ENCODE measurements at places on chromosomes 6 and 20.

GRCh38 chr20:2387180-2387577 lies 6.5 kb downstream of the TGM6 start:
- DNase-seq, result peak; percentile 51

DNA sequence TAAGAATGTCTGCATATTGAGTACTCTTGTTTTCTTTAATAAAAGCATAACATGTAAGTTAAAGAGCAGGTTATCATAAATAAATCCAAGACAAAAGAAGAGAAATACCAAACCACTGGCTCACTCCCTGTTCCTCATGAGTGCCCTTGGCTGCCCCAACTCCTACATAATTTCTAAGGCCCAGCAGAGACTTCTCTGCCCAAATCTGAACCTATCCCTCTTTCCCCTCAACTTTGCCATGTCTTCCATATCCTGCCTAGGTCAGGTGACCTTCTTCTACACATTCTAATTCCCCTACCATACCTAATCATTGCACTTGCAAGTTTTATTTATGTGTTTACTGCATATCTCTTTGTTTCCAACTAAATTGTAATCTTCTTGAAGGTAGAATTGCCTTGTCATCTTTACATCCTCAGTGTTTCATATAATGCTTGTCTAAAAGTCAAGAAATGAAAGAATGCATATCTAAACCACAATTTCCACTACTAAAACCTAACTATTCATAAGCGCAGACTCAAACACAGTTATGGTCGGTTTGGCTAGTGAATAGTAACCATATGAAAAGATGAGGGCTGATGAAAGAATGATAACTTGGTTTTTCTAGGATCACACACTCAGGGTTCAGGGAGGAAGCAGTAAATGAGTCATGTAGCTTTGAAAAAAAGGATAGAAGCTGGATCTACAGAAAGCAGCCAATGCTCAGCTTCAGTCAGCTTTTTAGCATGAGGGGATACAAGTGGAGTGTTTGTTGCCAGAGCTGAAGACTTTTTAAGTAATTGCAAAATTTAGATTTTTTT lies 53.3 kb upstream of the EYA4 start:
- DNase-seq, result no peak

DNA sequence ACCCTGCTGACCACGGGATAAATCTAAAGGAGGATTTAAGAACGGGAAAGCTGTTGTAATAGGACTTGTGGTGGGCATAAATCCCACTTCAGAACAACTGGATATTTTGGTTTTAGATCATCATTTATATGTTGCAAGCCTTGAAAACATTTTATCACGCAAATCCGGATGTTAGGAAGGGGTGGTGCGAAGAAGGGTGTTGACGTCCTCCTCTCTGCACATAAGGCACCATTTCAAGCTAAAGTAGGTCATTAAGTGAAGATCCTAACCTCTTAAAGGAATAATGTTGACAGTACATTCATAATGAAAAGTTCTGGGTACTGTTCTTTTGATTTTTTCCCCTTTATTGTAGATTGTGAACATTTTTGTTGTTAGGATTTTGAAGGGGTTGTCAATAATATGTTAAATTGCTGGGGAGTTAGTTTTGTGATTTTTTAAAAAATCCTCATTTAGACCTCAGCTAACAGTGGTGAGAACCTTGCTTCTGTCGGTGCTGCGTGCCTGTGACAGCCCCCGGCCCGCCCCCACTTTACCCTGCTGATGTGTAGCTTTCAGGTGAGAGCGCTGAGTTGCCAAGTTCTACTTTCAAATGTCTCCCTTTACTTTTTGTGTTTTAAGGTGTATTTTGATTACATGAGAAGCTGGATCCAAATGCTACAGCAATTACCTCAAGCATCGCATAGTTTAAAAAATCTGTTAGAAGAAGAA lies 88.8 kb downstream of the MAP3K4 start:
- DNase-seq, result no peak

DNA sequence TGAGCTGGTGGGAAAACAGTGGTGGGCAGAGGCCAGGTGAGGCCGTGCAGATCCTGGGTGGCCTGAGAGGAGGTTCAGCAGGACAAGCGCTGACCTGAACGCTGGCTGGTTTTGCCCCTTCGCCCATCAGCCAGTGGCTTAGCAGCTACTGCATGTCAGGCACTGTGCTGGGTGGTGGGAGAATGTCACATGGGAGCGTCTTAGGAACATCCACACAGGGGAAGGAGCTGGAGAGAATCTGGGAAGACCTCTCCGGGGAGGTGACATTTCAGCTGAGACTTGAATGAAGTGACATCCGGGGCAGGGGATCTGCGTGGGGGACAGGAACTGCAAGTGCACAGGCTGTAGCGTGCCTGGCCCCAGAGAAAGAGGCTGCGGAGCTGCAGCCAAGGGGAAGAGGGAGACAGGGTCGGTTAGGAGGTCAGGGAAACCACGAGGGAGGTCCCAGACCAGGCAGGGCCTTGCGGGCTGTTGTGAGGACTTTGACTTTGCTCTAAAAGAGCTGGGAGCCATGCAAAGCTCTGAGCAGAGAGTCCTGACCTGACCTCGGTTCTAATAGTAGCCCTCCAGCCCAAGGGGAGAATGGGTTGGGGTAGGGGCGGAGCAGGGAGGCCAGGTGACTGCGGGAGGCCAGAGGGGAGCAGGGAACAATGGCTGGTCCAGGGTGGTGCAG lies 156.8 kb upstream of the PTPN1 start:
- no peak for DNase-seq

DNA sequence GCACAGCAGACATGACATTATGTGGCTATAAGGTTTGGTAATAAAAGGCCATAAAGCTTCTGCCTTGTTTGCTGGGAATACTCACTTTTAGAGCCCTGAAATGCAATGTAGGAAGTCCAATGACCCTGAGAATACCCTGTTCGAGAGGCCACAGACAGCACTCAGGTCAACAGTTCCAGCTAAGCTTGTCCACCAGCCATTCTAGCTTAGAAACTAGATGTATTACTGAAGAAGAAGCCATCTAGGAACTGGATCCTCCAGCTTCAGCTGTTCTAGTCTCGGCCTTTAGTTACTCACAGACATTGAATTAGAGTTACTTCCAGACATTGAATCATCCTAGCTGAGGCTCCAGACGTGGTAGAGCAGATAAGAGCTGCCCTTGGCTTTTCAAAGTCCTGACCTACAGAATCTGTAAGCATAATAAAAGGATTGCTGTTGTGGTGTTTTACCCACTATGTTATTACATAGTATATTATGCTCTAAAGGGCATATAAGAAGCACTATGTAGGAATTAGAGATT lies 84.9 kb downstream of the MMS22L start:
- DNase-seq, result no peak

- no peak for DNase-seq
Measured at GRCh38 chr20:58233393-58233792, 4.9 kb upstream of the ANKRD60 start.

- no peak for DNase-seq
Measured at GRCh38 chr6:18215436-18215835, 48.9 kb downstream of the DEK start.

DNA sequence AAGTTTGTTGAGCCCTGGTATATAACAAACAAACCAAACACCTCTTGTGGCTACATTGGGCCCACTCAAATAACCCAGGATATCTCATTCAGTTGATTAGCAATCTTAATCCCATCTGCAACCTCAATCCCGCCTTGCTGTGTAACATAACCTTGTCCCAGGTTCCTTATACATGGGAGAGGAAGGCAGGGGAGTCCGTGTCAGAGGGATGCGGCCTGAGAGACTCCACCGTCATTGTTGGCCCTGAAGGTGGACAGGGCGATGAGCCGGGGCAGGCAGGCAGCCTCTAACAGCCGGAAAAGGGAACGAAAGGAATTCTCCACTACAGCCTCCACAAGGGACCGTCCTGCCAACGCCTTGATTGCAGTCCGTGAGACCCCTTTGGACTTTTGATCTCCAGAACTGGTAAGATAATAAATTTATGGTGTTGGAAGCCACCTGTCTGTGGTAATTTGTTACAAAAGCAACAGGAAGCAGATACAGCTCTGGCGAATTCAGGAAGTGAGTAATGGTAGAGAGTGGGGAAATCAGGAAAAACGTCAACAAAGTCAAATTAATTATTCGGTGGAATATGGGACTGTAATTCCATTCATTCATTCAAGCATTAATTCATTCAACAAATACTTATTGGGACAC lies 124.5 kb upstream of the SALL4 start:
- no peak for DNase-seq

- DNase-seq, result no peak
Measured at GRCh38 chr6:84455511-84456029, 228.1 kb upstream of the CEP162 start.

- peak; percentile 25 for DNase-seq
Measured at GRCh38 chr6:80165143-80165542, 58.7 kb downstream of the BCKDHB start.

- DNase-seq, result no peak
Measured at GRCh38 chr20:48205786-48206185, 420.5 kb upstream of the SULF2 start.

DNA sequence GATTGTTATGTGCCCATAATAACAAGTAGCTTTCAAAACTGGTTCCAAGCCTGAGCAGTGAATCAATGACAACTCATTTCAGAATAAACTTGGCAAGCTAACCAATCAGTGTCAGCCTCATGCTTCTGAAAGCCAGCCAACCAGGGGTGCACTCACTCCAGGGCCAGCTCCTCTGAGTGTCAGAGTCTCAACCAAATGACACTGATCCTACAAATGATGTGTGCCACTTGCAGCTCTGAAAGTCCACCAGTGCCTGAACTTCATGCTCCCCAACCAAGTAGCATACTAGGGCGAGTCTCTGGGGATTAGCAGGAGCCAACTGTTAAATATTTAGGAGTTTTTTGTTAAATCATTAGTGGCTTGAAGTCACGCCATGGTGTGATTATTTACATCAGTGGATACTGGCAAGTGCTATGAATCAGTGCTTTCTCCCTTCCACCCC lies 4.5 kb downstream of the IYD start:
- DNase-seq, result no peak

DNA sequence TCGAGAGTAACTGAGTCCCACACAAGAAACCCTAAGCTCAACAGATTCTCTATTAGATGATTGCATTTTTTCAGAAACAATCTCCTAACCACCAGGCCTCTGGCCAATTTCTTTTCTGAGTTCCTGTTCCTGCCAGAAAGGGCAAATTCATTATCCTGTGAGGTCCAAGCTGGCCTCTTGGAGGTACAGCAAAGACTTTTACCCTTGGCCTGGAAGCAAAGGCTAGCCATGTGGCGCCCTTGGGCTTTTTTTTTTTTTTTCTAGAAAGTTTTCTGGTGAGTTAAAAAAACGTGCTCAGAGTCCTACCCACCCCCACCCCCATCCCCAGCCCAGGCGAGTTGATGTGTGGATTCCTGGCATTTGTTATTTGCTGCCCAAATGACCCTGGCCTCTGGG lies 59.0 kb upstream of the EEF1A1 start:
- DNase-seq, result no peak

DNA sequence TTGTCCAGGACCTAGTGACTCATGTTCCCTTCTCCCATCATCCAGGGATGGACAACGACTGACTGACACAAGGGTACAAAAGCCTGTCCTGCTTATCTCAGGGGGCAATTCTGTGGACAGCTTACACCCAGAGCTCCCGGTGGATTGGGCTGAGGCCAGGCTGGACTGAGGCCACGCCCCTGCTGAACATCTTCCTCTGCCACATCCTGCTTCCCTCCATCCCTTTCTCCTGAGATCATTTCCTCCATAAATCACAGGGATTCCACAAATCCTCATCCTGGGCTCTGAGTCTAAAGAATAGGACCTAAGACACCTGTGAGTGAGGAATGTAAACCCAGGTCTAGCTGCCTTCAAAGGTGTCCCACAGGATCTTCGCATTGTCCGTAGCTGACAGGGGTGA lies 30.4 kb upstream of the RNF24 start:
- DNase-seq, result no peak

DNA sequence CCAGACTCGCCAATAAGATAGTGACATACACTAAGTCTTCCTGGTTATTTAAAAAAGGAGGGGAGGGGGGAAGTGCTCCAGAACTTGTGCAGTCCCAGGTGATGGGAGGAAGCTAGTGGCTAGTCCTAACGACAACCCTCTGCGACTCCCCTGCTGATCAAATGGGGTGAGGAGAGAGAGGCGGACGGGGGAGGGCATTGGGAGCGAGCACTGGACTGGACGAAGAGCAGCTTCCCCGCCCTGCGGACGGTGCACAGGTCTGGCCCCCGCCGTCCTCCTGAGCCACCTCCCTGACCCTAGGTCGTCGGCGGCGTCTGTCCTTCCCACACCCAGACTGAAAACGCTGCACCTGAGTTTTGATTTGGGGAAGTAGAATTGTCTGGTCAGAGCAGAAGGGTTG lies 2.2 kb upstream of the OLIG3 start:
- no peak for DNase-seq

GRCh38 chr6:21885532-21886114 lies 292.1 kb downstream of the SOX4 start:
- no peak for DNase-seq

GRCh38 chr6:2196079-2196679 lies 49.2 kb downstream of the GMDS start:
- DNase-seq, result peak; percentile 7

DNA sequence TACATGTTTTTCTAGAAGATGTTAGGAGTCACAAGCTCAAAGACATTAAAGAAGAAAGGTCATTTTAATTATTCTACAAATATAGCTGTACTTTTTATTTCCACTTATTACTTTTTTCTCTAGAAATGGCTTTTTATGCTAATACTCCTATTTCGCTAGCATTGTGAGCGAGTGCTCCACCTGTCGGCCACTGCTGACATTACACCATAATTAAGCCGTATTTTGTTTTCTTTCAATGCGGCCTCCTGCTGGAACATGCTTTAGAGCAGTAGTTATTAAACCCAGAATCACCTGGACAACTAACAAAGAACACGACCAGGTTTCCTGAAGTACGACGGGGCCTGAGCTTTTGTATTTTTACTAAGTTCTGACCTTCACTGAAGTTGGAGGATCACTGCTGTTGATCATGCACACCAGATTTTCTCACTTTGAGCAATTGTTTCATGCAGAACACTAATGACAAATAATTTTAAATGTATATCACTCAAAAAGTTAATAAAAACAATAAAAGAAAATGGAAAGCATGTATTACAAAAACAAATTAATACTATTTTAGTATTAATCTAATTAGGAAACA lies 74.1 kb upstream of the PAK5 start:
- no peak for DNase-seq

DNA sequence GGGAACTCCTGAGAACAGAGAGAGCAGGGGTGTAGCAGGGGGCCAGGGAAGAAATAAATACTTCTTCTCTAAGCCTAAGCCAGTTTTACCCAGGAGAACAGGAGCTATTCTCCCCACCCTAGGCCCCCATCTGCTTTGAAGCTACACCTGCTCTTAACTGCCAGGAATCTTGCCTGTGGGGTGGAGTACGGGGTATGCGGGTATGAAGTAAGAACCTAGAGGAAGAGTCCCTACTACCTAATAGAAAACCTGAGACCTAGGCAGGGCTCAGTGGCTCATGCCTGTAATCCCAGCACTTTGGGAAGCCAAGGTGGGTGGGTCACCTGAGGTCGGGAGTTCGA lies 1.5 kb downstream of the SLC29A1 start:
- no peak for DNase-seq

DNA sequence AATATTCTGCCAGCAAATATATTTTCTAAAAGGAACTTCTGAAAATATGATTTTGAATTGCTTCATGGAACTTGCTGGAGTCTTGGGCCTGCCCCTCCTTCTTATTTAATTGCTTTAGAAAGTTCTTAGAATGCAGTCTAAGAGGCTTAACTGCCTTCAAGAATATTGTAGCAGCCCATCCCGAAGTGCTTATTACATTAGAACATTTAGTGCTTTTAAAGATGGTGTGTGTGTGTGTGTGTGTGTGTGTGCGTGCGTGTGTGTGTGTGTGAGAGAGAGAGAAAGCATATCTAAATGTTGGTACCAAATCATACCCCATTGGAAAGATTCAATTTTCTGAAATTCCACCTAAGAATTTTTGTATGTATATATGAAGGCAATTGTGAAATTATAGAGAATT lies 193.5 kb downstream of the SLC24A3 start:
- DNase-seq, result no peak

GRCh38 chr6:109702791-109703190 lies 11.7 kb downstream of the FIG4 start:
- DNase-seq, result no peak
